Hypothalamus (tissue), 51 donors: ENCODE measurements at places on chromosomes 2 and 18.

DNA sequence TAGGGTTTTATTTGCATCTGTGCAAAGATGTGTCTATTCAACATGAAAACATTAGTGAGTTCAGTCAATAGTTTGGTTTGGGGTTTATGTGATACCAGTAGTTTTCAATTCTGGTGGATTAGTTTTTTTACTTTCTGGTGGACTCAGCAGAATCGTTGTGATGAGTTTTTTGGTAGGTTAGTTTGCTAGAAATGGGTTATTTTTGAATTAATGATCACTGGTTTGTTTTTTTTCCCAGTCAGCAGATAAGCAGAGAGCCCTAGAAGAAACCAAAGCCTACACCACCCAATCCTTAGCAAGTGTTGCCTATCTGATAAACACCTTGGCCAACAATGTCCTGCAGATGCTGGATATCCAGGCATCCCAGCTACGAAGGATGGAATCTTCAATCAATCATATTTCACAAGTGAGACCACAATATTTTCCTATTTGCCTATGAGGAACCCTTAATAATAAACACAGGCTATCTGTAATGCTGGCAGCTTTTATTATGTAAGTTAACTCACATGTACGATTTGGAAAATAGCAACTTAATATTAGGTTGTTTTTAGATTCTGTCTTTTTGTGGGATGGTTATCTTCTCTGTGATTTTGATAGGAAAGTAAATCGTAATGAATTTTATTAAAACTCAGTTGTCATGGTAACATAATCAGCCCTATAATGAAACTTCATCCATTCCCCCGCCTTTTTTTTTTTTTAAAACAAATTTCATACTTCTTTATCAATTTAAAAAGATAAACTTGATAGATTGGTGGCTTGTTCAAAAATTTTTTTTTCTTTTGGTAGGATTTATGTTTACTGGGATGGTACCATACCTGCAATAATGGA lies 38.7 kb downstream of the ABI2 start:
- DNase-seq, result no peak

DNA sequence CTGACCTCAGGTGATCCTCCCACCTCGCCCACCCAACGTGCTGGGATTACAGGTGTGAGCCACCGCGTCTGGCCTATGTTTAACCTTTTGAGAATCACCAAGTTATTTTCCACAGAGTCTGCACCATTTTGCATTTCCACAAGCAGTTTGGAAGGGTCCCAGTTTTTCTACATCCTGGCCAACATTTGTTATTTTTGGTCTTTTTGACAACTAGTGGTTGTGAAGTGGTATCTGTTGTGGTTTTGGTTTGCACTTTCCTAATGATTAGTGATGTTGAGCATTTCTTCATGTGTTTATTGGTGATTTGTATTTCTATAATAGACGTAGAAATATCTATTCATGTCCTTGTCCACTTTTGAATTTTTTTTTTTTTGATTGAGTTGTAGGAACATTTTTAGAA lies 67.9 kb downstream of the BIRC6 start:
- DNase-seq, result no peak

DNA sequence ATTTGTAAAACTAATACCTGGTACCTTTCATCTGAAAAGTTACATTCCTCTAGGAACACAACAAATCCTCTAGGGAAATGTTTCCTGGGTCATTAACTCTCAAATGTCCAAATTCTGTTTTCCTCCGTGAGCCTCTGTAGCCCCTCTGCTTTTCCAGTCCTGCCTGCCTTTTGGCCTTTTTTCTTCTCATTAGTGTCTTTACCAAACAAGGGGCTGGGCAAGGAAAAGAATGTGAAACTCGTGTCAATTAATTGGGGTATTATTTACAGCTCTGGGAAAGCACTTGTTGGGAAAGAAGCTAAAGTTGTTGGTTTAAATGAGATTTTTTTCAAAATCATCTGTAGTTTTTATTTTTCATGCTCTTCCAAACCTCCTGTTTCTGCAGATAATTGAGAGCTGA lies 198.1 kb upstream of the NRP2 start:
- DNase-seq, result no peak

DNA sequence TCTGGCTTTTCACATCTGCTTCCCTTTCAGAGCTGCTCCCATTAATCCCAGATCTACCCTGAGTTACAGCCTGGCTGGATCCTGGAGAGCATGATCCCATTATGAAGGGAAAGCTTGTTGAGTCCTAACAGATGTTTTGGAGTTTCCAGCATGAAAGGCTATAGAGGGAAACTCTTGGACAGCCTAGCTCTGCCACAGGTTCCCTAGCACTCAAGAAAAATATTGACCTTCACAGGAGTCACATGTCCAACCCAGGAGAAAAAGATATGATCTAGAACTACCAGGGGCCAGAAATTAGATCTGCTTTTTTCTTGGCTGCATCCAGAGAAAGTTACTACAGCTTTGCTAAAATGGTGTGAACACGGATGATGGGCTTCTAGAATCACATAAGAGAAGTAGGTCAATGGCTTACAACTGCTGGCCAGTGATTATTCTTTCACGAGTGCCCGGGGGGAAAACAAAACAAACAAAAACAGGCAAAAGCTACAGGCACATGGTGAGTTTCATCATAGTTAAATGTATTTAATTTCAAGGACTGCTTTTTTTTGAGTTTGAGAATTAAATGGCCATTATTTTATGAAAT lies 15.9 kb downstream of the CCDC93 start:
- DNase-seq, result no peak

- no peak for DNase-seq
Observed at GRCh38 chr2:224062481-224063297, 23.6 kb upstream of the SERPINE2 start.

DNA sequence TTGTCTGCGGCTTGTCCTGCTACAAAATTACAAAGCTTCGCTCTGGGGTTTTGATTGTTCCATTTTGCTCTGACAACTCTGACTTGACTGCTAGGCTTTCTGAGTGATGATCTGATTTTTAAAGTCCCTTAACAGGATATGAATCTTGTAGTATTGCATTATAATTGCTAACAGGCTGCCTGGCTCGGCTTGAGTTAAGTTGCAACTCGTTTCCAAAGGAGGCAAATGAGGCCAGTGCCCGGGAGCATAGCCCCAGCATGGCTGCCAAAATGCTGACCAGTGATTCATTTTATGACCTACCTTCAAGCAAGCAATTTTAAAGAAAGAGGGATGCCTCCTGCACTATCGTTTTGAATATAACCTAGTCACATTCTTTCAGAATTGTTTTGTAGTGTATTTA lies 135.4 kb downstream of the COL6A3 start:
- DNase-seq, result no peak

GRCh38 chr2:120547662-120548061 lies 188.0 kb upstream of the GLI2 start:
- no peak for DNase-seq

DNA sequence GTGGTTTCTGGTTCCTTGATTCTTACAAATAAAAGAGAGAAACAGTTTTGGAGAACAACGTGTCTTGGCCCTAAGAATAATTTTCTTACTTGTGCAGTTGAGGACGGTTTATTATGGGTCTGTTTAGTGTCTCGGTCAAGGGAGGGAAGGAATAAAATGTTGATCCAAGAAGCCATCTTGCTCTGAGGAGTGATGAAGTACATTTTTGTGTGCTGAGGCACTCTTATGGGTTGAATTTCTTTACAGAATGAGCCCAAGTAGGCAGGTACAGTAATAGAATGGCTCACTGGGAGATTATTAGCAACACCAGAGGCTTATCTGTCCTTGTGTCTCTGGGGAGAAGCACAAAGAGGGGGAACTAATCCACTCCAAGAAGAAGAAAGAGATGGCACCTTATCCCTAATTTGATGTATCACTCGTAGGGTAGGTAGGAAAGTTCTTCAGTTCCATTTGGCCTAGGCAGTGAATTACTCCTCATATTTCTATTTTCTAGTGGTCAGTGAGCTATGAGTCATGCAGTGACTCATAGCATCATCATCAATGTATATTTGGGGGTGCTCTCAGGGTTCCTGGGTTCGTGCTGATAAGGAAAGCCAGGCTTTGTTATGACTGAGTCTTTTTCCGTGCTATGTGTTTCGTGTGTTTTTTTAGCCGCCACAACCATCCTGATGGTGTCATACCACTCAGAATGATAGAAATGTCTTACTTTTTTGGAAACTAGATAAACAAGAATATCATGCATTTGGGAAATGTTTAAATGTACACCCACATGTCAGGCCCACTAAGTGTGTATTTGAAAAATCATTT lies 250.1 kb upstream of the CTAGE1 start:
- no peak for DNase-seq

- DNase-seq, result no peak
Observed at GRCh38 chr2:128607911-128608506, 289.3 kb upstream of the HS6ST1 start.

GRCh38 chr2:3356799-3357198 lies 20.8 kb downstream of the EIPR1 start:
- DNase-seq, result no peak

DNA sequence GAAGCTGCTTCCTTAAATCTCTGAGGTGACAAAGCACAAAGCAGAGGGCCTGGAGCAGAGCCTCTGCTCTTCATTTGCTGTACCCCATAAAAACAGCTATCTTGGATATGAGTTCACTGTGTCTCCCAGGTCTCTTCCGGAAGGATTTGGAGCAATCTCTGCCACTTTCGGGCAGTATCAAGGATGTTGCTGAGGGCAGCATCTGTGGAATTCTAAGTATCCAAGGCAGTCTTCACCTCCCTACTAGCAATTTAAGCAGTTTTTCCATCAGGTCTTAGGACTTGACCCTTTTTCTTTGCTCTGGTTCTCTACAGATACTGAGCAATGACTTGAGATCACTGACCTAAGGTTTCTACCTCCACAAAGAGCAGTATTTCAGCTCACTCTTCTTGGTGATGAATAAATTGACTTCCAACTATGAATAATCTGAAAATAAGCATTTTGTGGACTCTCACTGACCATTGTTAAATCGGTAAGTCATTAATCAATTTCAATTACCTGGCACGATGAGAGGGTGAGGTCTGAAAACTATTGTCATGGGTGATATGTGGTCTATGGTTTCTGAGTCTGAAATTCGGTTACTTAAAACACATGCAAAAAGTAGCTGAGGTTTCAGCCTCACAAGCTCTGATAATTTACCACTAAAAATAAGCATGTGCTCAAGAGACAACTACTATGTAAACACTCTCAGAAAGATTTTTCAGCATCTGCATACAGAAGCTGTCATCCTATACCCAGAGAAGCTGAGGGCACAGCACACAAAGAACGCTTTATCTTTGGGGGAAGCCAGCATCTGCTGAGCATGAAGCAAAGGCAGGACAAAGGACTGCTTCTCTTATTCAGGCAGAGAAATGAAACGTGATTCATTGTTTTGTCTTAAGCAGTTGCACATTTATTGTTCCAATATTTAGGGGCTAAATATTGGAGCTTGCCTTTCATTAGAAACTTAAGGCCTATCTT lies 32.1 kb upstream of the SPATS2L start:
- DNase-seq, result peak; percentile 3

GRCh38 chr2:110642360-110642759 lies 35.5 kb downstream of the BUB1 start:
- DNase-seq, result no peak
